ENCODE measurements at places on chromosomes 2 and 18.

GRCh38 chr2:222547083-222547482 lies 108.8 kb downstream of the FARSB start:
- no peak for ATAC-seq

- no peak for ATAC-seq
These were observed 124.6 kb downstream of the VIT start for GRCh38 chr2:36820942-36821605.

GRCh38 chr2:17084877-17085276 lies 419.2 kb upstream of the CYRIA start:
- ATAC-seq = no peak

DNA sequence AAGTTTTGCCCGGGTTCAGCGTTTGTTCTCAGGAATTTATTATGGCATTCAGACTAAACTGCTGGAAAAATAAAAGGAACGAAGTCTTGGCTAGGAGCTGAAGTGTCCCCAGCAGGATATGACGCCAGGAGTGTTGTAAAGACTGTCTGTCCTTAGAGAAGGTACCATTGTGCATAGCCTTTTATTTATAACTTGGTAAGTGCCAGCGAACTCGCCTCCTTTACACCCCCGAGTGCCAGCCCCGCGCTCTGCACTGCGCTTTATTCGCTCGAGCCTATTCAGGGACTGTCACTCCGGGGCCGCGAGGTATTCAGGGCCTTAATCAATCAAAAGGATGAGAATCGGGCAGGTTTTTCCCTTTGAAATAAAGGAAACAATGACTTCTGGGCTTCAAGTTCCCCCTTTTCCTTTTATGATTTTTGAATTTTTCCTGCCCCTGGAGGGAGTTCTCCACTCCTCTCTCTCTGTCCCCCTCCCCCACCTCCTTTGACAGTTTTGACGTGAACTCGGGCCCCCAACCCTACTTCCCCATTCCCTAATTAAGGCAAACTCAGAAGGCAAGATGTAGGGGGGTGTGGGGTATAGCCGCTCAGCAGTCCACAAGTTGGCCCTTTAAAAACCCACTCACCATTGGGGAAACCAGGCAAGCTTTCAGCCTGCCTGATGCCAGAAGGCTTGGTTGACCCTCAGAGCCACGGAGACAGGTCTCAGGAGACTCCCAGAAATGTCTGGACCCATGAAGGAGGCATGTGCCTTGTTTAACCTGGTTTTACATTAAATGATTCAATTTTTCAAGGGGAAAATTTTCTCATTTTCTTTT lies 1.3 kb upstream of the PAX3 start:
- no peak for ATAC-seq

GRCh38 chr18:48885924-48886400 lies 64.8 kb downstream of the SMAD7 start:
- ATAC-seq = no peak

DNA sequence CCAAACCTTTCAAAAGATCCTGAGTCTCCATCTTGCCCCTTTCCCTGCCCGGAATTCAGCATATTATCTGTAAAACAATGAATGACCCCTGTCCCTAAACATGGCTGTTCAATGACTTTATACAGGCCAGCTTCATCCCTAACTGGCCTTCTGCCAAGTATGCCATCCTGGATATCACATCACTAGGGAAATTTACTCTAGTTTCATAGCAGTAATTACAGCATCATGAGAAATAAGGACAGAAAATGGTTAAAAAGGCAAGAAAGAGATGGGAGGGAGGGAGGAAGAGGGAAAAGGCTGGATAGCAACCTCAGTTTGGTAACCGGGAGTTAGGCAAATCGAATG lies 4.4 kb downstream of the MBOAT2 start:
- no peak for ATAC-seq

GRCh38 chr2:44906972-44907371 lies 34.5 kb upstream of the SIX3 start:
- ATAC-seq = no peak

- no peak for ATAC-seq
These were observed 97.8 kb upstream of the GLI2 start for GRCh38 chr2:120637847-120638246.

DNA sequence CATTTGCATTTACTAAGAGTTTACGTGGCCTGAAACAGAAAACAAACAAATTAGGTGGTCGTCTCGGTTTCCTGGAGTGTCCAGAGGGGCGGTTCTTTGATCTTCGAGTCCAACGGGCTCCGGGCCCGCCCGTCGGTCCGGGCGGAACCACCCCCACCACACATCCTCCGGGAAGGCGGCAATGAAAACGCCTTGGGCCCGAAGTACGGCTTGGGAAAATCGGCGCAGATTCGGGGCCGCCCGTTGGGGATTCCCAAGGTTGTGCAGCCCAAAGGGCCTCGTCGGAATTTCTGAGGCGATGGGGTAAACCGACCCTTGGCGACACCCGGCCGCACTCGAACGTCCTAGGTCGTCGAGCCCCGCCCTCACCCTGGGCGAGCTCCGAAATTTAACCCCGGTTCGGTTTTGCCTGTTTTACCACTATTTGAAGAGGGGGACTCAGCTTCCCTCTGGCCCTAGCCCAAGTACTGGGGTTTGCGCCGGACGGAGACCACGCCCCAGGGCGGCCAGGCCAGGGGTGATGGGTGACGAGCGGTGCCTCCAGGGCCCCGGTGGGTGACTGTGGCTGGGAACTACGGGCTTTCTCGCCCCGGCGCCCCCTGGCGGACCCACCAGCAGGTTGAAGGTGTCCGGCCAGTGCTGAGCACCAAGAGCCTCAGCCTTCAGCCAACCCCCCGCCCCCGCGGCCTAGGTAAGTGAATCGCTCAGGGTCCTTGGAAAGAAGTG lies 1.9 kb upstream of the CFAP53 start:
- peak; percentile 85 for ATAC-seq

DNA sequence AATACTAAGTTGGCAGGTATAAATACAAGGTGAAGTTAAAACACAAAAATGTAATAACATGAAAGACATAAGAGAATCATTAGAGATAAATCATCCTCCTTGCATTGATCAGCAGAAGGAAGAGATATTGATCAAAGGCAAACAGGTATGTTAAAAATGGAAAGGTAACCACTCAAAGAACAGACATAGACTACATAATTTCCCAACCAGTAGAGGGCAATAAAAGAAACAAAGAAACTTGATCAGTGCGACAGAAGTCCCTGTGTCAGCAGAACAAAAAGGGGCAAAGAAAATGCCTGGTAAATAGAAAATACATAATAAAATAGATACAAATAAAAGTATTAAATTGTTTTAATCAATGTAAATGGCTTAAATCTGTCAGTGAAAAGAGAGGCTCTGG lies 53.6 kb downstream of the FAM228A start:
- ATAC-seq = no peak

- no peak for ATAC-seq
These were observed 42.5 kb upstream of the PPP1CB start for GRCh38 chr2:28709101-28709500.

- no peak for ATAC-seq
These were observed 48.6 kb downstream of the LINC00305 start for GRCh38 chr18:64100116-64100922.
